ENCODE measurements at places on chromosomes 7 and 10.
A peak's percentile ranks its signal among the peaks of the same experiment; 100 is the strongest.

- DNase-seq, result no peak
These were observed 40.2 kb downstream of the CTBP2 start for GRCh38 chr10:125120053-125120710.

DNA sequence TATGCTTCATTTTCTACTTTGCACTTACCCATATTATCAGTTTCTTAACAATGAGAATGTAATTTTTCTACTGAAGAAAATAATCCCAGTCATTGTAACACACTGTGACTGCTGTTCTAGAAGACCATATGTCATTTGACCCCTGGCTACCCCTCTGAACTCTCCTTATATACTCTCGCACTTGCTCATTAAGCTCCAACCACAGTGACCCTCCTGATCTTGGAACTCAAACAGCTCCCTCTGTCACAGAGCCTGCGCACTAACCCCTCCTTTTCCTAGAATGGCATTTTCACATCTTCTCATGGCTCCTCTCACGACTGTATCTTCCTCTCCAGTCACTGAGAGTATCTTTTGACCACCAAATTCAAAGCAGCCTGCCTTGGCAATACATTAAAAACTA lies 169.7 kb downstream of the CACNA2D1 start:
- DNase-seq, result no peak

GRCh38 chr10:571688-572451 lies 117.6 kb downstream of the DIP2C start:
- DNase-seq, result no peak

DNA sequence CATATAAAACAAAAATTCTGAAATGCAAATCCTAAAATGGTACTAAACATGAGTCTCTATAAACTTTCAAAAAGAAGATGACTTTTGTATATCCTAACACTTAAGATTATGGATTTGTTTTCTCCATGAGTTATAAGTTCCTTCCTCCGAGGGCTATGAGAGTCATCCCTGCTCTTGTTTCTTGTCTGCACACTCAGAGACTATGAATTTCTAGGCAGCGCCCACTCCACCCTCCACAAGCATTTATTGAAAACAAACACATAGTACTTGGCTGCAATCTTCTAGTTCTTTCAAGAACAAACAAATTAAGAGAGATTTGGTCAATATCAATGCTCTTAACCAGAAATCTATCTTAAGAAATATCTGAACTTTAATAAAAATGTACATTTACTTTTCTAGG lies 211.7 kb downstream of the DKK1 start:
- DNase-seq, result no peak

DNA sequence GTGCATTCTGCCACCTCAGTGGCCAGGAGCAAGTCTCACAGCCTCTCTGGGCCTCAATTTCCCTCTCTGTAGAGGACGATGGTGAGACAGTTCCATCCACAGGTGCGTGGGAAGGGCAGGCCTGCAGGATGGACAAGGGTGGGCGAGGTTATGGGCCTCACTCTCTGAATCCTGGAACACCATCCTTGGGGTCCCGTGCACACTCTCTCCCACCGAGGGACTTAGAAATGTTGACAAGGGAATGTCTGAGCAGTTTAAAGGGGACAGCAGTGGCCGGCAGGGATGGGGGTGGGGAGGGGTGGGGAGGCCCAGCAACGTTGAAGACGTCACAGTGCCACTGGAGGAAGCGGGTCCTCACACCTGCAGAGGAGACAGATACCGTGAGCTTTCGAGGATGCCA lies 111.5 kb downstream of the FOXL3 start:
- no peak for DNase-seq

DNA sequence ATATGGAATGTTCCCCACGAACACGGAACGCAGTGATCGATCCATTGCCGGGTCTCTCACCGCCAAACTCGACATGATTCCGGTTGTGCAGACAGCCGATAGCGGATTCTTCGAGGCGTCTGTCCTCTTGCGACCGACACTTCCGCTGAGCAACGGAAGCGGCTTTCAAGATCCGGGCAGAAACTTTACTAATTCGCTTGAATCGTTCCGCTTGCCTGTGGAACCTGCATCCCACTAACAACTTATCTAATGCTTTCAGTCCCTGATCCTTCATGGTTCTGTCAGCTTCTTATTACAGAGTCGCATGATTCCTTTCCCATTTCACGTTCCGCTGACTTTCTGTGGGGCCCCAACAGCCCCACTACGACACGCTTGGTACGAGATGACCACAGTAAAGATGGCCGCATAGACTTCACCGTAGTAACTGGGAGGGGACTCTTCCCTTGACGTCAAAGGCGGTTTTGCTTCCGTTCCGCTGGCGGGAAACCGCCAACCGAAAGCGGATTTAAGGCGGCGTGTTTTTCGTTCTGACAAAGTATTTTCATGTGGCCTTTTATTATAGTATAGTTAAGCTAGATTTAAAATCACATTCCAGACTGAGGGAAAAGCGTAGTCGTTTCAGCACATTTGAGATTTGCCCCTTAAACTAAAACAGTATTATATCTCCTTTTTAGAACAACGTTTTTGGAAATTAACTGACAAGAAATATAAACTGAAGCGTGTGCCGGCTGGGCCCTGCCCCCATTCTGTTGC lies at the start of gene CSTF2T:
Gene CSTF2T (minus strand): TSS at position 121 of the 753 bp plus-strand sequence. CDS start 46 bp downstream, at position 75.
- DNase-seq, result peak; percentile 95

DNA sequence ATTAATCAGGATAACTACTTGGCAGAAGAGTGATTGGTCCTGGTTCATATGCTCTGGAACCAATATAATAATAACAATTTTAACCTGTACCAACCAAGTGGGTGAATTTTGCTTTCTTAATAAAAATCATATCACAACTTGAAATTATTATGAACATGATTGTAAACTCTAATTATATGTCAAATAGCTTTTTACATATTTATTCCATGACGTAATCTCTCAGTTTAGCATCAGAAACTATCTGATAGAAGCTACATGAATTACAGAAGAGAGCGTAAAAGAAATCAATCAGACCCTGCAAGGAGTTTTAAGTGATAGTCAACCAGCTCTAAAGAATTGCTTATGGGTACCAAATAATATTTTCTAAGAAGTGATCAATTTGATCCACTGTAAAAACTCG lies 10.1 kb downstream of the GNG11 start:
- no peak for DNase-seq

GRCh38 chr10:12634621-12634931 lies 285.2 kb downstream of the CAMK1D start:
- DNase-seq, result no peak

- DNase-seq, result no peak
These were observed 501.2 kb upstream of the COBL start for GRCh38 chr7:51817694-51818225.

DNA sequence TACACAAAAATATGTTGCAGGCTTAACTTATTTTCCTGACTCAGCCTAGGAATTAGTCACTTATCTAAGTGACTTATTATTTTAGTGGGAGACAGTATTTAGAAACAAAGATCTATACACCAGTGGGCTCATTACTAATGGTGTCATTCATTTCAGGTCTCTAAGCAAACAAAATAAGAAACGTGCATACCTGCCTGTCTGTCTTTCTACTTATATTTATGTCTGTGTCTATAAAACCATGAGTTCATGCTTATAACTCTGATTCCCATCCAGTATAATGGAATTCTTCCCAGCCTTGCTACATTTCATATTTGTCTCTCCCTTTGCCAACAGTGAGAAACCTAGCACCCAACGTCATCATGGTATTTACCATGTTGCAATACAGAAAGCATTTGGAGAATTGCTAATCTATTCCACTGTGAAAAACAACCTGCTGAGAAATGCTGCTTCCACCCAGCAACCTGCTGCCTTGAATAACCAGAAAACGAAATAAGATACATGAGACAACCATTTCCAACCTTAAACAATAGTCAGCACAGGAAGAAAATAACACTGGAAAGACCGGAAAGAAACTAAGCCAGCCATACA lies 501.0 kb downstream of the GLRX3 start:
- DNase-seq, result no peak

DNA sequence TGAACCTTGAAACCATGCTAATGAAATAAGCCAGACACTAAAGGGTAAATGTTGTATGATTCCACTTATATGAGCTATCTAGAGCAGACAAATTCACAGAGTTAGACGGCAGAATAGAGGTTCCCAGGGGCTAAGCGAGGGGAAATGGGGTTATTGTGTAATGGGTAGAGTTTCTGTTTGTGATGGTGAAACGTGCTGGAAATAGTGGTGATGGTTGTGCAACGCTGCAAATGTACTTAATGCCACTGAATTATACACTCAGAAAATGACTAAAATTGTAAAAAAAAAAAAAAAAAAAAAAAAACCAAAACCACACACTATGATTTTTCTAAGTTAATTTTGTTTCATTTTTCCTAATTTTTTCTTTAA lies 30.0 kb downstream of the SFXN4 start:
- DNase-seq, result peak; percentile 76

DNA sequence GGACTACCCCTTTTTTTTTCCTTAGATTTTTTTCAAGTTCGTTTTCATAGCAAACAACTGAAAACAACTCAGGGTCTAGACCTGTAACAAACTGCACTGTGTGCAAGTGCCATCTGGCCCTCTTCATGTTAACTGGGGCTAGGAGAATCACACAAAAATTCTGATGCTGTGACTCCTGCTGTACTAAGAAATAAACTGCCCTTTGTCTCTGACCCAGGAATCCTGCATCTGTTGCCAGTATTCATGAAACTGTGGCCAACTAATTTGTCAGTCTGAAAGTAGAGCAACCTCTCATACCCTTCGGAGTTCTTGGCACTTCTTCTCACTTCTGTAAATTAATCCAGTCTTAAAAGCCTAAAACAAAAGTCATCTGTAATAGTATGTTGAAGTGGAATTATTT lies 218.4 kb upstream of the PCDH15 start:
- DNase-seq, result no peak

- DNase-seq, result peak; percentile 52
These were observed 84.1 kb downstream of the GNAI1 start for GRCh38 chr7:80218723-80219122.

GRCh38 chr7:30278849-30279652 lies 5.3 kb upstream of the ZNRF2 start:
- DNase-seq, result no peak

DNA sequence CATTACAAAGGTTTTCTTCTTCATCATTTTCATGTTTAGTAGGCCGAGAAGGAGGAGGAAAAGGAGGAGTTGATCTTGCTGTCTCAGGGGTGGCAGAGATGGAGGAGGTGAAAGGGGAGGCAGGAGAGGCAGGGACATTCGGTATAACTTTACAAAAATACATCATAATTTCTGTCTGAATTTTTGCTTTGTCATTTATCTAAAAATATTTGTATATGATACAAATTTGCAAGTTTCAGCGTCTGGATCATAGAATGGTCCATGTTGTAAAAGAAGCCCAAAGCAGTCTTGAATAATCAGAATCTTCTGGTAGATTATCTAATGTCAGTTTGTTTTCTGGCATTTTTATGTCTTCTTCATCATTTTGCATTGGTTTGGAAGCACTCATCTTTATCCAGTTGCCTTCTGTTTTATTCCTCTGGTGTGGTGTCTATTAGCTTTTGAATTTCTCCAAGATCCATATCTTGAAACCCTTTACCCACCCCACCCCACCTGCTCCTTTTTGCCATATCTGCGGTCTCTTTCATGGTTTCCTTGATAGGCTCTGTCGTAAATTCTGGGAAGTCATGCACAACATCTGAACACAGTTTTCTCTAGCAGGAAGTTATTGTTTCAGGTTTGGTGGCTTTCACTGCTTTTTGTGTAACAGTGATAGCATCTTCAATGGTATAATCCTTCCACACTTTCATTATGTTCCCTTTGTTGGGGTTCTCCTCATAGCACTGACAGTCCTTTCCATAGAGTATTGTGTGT lies 95.0 kb downstream of the ST7 start:
- peak; percentile 47 for DNase-seq

DNA sequence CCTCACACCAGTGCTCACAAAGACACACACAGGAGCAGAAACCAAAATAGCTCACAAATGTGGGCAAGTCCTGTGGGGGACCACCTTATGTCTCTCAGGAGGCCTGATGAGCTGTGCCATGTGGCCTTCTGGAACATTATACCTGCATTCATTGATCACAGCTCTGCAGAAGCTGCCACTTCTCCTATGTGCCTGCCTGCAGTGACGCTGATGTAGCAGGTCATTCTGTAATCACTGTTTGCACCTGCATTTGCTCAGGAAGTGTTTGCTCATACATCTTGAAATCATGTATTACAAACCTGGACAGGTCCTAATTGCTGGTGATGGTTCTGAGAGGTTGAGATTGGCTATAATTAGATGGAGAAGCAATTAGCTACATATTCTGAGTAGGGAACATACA lies 310.2 kb downstream of the AUTS2 start:
- no peak for DNase-seq

GRCh38 chr7:128060018-128060417 lies 28.8 kb upstream of the LRRC4 start:
- DNase-seq, result no peak

Measured in activated CD4-positive, alpha-beta T cell treated with anti-CD3 and anti-CD28 coated beads, Interleukin-10, Interleukin-2, amounts not matched to agents 100 ng/mL and 50 ng/mL, durations not matched to agents 16 hours and 8 hours (primary cell).